ENCODE measurements at places on chromosomes 3 and 15.
A peak's percentile ranks its signal among the peaks of the same experiment; 100 is the strongest.

- no peak for DNase-seq
Measured at GRCh38 chr3:42660131-42660715, 6.7 kb downstream of the ZBTB47 start.

GRCh38 chr3:37751967-37752648 is 109.6 kb upstream of the CTDSPL start:
- no peak for DNase-seq

- DNase-seq: peak; percentile 63
Measured at GRCh38 chr15:70492240-70493177, 270.8 kb downstream of the UACA start.

DNA sequence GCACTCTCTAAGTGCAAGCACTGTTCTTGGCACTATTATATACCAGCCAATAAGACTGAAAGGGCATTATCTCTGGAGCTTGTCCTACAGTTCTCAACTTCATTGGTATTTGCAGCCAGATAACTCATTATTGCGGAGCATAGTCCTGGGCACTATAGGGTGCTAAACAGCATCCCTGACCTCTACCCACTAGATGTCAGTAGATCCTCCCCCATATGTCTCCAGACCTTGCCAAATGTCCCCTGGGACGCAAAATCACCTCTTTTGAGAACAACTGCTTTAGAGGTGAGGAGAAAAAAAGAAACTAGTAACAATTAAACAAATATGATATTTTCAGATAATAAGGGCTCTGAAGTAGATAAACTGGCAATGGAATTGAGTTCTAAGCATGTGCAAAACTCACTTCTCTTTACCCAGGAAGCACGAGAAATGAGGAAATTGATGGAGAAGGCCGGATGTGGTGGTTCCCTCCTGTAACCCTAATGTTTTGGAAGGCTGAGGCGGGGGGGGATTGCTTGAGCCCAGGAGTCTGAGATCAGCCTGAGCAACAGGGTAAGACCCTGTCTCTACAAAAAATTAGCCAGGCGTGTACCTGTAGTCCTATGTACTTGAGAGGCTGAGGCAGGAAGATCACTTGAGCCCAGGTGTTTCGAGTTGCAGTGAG is 61.4 kb downstream of the FRMD4B start:
- DNase-seq: no peak

GRCh38 chr3:105137911-105138310 is 228.8 kb upstream of the ALCAM start:
- DNase-seq: no peak

Data from effector CD4-positive, alpha-beta T cell (primary cell).